ENCODE measurements at places on chromosomes 3 and 15.

GRCh38 chr15:52717924-52718323, 38.7 kb upstream of the ATOSA start:
- no peak for DNase-seq

DNA sequence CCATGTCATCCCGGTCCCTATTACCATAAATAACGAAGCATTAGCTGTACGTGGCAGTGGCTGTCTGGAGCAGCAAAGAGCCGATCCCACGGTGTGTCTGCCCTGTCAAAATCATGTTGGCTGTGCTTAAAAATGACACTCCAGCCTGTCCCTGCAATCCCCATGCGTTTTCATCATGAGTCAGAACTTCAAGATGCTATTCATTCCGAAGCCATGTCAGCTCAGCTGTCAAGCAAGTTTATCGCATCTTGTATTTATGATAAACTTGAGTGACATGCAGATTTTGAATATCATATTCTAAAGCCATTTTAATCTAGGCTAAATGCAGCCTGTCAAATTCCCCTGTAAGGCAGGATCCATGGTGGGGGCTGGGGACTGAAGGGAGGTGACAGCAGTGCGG, 152.4 kb downstream of the TJP1 start:
- DNase-seq, result no peak

DNA sequence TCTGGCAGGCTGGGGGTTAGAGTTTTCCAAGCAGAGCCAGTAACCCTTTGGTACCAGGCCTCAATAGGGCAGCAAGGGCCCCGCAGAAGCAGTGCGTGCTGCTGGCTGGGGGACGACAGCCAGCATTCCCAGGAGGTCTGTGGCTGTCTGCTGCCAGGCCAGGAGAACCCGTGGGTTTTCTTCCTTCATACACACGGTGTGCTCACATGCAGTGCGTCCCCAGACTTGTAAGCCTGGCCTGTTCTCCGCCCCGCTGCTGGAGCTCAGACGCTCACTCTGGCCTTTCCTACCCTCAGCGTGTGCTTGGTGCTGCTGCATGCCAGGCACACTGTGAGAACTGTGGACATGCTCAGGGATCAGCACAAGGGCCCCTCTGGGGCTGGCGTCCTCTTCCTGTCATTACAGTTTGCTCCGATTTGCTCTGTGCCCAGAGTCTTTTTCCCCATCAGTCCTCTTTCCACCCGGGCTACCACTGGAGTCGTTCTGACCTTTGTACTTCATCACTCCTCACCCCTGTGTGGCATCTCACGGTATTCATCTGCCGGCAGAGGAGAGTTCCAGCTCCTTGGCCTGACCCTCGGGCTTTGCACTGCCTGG, 149.5 kb downstream of the DNAJB8 start:
- no peak for DNase-seq

DNA sequence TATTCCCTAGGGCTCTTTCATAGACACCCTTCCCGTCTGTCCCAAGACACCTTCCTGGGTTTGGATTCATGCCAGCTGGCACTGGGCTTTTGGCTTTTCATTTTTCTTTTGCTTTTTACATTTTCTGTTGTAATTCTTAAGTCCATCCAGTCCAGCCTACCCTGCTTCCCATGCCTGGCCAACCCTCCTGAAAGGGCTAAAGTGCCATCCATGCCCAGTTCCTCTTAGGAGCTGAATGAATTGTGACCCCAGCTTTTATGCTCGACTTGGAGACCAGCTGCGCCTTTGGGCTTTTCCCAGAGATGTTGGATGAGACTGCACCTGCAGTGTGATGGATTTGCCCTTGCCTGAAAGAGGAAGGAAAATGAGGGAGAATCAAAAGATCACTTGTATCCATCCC, 25.8 kb downstream of the LRRN1 start:
- no peak for DNase-seq

Measured in suppressor macrophage (primary cell).